Activated CD4-positive, CD25-positive, alpha-beta regulatory T cell treated with anti-CD3 and anti-CD28 coated beads, Interleukin-2, amount 50 U/mL, for 72 hours (primary cell): ENCODE measurements at places on chromosomes 12 and 14.

DNA sequence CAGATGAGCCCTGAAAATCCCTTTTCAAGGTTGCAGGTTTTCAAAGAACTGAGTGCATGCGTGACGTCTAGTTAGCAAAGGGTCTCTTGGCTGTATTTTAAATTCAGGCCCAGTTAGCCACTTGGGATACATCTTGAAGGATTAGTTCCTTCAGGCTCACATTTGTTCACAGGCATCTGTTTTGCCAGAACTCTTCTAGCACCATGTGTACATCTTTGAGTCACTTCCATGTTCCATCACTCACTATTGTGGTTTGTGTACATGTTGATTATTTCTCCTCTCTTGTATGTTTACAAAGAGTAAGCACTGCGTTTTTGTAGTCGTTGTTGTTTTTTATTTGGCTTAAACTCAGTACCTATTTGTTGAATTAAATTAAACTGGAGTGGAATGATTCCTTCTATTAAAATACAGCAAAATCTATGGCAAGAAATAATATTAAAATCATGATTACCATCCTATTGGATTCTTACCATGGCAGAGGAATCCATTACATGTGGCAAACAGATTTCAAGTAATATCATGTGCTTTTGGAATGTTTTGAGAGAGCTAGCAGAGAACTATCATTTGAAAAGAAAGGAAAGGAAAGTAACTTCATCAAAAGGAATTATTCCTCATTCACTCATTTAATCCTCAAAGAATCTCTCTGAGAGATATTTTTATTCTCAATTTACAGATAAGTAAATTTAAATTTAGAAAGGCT, 438.9 kb upstream of the FAR2 start:
- DNase-seq: no peak

- no peak for DNase-seq
These were observed 73.2 kb upstream of the EGLN3 start for GRCh38 chr14:34023824-34024767.

DNA sequence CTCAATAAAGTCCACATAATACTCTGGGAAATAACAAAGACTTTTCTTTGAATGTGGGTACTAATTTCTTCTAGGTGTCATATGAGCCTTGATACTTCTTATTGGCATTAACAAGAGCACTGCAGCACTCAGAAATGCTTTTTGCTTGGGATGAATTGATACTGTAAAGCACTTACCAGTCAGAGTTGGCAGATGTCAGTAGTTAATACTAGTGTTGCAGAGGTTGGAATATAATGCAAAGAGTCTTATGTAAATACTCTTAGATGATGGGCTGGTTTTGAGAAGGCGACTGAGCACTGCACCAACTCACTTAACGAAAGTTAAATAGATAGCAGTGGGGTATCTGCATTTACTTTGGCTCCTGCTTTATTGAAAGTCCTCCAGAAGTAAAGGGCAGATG, 25.6 kb upstream of the MBIP start:
- DNase-seq: no peak

GRCh38 chr12:104768033-104768432, 190.1 kb downstream of the SLC41A2 start:
- no peak for DNase-seq

DNA sequence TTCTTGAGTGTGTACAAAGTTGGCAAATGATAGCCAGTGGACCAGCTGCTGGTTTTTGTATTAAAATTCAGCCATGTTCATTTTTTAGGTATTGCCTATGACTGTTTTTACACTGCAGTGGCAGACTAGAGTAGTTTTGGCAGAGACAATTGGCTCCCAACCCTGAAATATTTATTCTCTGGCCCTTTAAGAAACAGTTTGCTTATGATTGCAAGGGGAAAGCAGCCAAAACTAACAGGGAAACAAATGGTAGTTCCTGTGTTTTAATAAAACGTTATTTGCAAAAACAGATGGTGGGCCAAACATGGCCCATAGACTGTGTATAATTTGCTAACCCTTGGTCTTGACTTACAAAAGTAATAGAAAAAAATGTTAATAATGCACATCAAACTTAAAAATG, 110.2 kb downstream of the ALX1 start:
- no peak for DNase-seq

DNA sequence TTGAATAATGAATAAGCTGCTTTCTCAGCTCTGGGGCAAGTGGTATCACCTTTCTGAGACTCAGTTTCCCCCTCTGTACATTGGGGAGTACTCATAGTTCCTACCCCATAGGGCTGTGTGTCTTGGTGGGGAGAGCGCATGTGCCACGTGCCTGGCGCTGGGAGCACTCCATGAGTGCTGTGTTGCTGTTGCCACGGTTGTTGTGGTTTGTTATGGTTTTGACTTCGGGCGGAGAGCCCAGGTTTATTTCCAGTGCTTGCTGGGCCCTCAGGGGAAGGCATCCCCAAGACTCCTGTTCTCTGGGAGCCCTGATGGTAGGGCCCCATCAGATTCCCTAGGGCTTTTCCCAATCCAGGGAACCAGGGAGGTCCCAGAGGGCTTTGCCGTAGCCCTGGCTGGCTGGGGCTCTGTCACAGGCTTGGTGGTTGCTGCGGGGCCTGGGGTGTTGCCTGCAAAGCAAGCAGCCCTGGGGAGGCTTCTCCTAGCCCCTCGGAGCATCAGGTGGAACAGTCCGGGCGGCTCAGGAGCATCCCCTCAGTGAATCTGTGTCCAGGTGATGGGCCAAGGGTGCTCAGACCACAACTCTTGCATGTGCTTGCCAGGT, 18.6 kb downstream of the SH2B3 start:
- no peak for DNase-seq

DNA sequence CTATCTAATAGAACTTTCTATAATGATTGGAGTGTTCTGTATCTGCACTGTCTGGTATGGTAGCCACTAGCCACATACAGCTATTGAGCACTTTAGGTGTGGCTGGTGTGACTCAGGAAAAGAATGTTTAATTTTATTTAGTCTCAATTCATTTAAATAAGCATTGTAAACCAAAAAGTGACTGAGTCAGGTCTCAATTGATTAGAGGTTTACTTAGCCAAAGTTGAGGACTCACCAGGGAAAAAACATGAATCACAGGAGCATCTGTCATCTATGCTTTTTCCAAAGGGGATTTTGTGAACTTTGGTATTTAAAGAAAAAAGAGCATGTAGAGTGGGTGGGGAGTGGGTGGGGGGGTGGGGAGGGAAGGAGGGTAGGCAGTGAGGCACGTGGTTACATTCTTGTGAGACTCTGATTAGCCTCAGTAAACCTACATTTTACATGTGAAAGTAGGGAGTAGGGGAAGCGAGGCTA, 473.1 kb downstream of the ATP23 start:
- no peak for DNase-seq

- DNase-seq: no peak
These were observed 38.9 kb upstream of the DICER1 start for GRCh38 chr14:95196268-95196667.

DNA sequence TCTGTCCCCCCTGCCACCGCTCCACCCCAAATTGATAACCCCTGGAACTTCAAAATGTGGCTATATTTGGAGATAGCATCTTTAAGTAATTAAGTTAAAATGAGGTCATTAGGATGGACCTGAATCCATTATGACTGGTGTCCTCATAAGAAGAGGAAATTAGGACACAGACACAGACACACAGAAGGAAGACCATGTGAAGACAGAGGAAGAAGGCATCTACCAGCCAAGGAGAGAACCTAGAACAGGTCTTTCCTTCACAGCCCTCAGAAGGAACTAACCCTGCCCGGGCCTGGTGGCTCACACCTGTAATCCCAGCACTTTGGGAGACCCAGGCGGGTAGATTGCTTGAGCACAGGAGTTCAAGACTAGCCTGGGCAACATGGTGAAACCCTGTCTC, 3.6 kb upstream of the HRK start:
- no peak for DNase-seq

DNA sequence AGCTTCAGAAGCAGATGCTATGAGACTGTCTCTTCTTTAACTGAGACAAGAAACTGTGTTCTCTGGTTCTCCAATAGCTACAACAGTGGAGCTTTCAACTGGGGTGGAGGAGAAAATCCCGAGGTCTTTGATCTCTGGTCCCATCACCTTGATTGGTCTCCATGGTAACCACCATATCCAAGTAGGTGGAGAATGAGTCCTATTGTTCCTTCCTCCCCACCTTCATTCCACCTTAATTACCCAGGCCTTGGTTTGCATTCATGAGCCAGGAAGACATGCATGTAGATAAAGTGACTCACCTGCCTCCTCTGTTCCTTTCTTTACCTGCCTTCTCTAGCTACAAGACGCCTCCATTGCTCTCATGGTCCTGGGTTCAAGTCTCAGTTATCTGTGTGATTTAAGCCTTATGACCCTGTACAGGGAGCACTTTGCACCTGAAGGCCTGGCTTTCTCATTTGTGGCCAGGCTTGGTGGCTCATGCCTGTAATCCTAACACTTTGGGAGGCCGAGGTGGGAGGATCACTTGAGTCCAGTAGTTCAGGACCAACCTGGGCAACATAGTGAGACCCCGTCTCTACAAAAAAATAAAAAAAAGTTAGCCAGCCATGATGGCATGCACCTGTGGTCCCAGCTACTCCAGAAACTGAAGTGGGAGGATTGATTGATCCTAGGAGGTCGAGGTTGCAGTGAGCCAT, 157.7 kb upstream of the TBX3 start:
- no peak for DNase-seq

- no peak for DNase-seq
These were observed 38.2 kb upstream of the TMEM263 start for GRCh38 chr12:106917503-106917902.

GRCh38 chr14:53570411-53571387, 385.9 kb downstream of the BMP4 start:
- no peak for DNase-seq

DNA sequence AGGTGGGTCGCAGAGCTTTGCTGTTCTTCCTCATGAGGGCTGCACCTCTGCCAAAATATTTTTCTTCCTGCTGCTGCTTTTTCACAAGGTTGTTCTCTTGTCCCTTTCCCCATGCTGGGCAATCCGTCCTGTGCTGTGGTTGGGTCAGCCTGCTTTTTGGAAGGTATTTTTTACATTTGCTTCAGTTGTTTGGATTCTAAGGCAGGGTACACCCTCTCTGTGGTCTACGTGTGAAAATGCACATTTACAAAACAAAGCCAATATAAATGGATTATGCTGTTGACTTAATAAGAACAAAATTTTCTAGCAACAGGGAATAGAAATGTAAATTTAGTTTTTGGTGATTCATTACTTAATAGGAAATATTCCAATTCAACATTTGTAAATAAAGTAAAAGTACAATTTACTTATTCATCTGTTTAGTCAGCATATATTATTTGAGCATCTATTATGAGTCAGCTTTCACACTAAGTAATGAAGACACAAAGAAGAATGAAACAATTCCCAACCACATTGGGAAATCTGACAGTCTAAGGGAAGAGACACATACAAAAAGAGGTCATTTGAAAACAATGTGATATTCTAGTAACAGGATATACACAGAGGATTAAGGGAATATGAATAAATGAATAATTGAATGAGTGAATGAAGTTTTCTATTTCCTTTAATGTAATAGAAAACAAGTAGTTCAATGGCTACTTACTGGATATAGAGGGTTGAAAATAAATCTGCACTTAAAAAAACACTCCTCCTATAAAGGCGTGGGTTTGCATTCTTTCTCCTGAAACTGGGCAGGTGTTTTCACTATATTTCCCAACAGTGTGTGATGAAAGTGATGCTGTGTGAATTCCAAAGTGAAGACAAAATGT, 94.6 kb upstream of the PRICKLE1 start:
- no peak for DNase-seq

DNA sequence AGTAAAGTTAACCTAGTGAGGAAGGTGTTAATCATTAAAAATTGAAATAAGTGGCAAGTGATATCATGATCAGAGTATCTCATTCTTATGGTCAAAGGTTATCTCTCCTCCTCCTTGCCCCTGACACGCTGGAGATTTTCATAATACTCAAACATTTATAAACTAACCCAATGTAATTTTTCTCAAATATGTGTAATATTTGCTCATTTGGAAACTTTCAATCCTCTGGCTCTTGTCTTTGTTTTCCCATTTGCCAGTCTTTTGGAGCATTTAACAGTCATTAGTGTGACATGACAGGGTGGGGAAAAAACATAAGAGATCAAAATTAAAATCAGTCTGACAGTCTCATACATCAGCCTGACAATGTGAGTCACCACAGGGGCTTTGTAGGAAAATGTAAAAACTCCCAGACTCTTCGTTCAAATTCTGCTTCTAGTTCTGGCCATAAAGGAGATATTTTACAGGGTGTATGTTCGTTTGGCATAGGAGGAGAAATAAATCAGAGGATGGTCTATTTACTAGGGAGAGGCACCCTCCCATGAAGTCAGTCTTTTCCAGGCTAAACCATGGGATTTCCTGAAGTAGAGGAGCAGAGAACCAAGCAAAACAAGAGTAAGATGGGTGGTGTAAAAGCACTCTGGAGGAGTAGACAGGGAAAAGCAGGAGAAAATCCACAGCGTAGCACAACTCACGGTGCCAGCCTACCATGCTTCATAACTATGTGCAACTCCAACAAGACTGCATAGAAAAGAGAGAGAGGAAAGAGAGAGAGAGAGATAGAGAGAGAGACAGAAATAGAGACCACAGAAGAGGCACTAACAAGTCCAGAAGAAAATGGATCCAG, 369.2 kb upstream of the PDE3A start:
- no peak for DNase-seq

GRCh38 chr12:129964826-129965457, 61.1 kb upstream of the TMEM132D start:
- DNase-seq: no peak

DNA sequence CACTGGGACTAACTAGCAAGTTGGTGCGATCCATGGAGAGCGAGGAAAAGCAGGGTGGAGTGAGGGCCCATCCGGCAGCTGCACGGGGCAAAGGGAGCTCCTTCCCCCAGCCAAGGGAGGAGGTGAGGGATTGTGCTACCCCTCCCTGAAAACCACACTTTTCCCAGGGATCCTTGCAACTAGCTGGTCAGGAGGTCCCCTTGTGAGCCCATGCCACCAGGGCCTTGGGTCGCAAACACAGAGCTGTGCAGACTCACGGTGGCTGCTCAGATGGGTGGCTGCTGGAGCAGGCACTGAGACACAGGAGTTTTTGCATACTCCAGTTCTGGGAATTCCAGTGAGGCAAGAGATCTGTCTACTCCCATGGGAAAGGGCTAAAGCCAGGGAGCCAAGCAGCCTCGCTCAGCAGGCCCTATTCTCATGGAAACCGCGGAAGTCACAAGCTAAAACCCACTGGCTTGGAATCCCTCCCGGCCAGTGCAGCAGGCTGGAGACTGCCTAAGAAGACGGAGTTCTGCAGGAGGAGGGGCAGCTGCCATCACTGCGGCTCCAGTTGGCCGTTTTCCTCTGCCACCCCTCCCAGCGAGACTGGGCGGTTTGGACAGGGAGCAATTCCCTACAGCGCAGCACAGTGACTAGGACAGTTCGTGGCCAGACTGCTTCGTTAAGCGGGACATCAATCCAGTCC, 10.9 kb upstream of the ZNF705A start:
- no peak for DNase-seq

- no peak for DNase-seq
These were observed 19.3 kb downstream of the CCDC62 start for GRCh38 chr12:122793685-122794106.

DNA sequence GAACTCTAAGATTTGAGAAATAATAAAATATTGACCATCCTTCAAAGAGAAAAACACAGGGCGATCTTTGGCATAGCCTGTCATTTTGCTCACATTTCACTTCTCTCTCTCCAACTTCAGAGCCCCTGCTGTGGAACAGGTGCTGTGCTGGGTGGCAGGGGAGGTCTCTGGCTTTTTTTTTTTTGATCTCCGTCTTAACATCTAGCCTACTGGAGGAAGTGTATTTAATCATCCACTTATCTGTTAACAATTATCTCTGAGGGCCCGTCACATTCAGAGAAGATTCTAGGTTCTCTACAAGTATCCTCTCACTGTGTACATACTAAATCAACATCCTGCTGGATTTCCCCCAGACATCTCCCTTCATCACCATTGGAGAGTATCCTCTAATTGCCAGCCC, 34.1 kb downstream of the CHST11 start:
- no peak for DNase-seq
